ENCODE measurements at places on chromosomes 12 and 14.

DNA sequence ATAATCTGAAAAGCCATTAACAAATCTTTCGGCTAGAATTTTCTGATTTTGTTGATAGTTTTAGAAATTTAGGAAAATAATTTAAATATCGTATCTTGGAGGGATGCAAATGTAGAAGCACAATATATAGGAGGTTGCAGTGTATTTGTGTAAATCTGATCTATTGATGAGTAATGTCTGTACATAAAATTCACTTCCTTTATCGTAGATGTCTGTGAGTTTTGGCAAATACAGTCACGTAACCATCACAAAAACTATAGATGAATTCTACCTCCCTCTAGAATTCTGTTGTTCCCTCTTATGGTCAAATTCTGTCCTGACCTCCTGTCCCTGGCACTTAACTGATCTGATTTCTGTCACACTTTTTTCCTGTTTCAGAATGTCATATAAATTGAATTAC lies 151.8 kb downstream of the FUT8 start:
- DNase-seq = no peak

- DNase-seq = no peak
These were observed 165.6 kb downstream of the HELB start for GRCh38 chr12:66467932-66468331.

DNA sequence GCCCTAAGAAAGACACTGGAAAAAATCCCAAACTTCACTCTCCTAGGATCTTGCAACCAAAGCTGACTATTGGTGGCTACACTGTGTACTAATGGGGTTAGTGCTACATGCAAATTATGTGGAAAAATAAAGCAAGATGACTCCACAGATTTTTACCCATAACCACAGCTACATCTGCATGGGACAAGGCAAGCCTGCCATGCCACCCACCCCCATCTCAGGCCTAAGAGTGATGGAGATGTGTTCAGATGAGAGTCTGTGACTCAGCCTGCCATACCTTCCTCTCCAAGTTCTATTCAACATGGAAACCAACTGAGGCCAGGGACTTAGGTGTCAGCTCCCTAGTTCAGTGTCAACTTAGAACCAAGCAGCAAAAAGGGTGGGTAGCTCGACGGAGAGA lies 206.2 kb downstream of the PELI2 start:
- DNase-seq = no peak

DNA sequence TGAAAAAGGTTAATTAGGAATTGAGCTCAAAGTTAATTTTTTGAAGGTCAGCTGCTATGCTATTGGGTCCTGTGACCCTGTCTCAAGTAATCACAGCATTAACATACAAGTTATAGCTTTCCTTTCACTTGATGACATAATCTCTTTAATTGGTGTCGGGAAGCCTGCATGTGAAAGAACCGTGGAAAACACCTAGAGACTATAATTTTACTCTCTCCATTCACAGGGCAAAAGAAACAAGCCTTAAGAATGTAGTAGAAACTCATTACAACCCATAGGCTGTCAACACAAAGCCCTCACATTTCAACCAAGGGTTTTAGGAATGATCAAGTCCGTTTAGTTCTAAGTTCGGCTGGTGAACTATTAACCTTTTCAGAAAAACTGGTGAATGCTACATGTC lies 104.4 kb downstream of the PPM1A start:
- DNase-seq = no peak

DNA sequence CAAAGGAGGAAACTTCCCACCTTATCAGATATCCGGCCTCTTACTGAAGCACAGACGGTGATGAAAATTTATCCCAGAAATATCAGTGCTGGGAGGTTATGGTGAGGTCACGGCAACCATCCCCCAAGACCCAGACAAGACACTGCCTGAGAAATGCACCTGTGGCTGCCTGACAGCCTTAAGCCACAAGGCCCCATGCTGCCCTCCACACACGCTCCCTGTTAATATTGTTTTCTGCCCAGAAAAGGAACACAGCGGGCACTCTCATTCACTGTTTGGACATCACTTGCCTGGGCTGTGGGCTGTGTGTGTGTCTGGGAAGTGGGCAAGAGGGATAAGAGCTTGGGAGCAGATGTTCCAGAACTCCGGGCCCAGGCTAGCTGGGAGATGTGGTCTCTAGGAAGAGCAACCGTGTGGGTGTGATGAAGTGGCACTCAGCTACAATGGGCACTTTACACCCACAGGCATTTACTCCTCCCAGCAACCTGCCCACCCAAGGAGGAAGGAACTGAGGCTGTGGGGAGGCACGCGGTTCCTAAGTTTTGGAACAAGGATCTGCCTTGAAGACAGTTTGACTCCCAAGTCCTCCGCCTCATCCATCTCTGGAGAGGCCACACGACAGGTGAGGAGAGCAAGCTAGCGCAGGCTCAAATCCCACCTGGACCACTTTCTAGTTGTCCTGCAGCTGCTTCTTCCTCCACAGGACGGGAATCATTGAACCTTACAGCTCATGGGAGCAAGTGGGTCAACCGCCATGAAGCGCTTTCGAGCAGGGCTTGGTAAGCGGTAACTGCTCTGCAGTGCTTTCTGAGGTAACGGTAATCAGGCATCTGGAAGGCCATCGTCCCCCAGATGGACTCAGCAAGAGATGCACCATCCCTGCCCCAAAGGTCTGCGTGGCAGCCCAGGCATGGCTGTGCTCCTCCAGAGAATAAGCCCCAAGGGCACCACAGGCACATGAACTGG lies 91.4 kb downstream of the CHGA start:
- DNase-seq = no peak
